Mucosa of descending colon (tissue), 3 donors: ENCODE measurements at places on chromosomes 3 and 15.

DNA sequence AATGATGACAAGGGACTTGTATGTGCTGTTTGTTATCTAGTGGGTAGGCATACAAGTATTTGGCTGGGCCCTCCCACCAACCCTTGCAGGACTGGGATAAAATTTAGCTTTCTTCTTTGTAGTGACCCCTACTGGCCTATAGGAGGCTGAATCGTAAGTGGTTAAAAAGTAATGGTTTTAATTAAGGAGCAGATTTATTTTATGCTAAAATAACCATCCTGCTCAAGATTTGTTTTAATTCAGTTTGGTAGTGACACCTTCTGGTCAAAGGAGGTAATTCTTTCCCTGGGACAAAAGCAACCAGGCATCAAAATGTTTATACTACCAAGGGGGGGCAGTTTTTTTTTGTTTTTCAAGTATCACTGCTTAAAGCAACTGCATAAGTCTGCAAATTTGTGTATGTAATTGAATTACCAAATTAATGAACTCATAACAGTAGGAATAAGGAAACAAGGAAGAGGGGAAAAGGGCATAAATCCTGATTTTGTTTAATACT, 70.7 kb downstream of the TOP2B start:
- no peak for DNase-seq

DNA sequence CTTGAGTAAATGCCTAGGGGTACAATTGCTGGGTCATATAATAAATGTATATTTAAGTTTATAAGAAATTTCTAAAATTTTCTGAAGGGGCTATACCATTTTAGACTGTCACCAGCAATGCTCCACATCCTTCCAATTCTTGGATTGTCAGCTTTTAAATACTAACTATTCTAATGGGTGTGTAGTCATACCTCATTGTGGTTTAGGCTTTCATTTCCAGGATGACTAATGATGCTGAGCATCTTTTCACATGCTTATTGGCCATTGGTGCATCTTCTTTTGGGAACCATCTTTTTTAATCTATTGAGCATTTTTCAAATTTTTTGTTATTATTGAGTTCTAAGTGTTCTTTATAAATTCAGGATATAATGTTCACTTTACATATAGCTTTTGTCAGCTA, 52.5 kb upstream of the CORO2B start:
- DNase-seq = no peak

- DNase-seq = peak; percentile 86
Observed at GRCh38 chr3:32391643-32392535, at the start of gene CMTM7. Gene CMTM7, plus strand, starts transcription at chr3:32391853. Its CDS starts 54 bp downstream, at chr3:32391907.

DNA sequence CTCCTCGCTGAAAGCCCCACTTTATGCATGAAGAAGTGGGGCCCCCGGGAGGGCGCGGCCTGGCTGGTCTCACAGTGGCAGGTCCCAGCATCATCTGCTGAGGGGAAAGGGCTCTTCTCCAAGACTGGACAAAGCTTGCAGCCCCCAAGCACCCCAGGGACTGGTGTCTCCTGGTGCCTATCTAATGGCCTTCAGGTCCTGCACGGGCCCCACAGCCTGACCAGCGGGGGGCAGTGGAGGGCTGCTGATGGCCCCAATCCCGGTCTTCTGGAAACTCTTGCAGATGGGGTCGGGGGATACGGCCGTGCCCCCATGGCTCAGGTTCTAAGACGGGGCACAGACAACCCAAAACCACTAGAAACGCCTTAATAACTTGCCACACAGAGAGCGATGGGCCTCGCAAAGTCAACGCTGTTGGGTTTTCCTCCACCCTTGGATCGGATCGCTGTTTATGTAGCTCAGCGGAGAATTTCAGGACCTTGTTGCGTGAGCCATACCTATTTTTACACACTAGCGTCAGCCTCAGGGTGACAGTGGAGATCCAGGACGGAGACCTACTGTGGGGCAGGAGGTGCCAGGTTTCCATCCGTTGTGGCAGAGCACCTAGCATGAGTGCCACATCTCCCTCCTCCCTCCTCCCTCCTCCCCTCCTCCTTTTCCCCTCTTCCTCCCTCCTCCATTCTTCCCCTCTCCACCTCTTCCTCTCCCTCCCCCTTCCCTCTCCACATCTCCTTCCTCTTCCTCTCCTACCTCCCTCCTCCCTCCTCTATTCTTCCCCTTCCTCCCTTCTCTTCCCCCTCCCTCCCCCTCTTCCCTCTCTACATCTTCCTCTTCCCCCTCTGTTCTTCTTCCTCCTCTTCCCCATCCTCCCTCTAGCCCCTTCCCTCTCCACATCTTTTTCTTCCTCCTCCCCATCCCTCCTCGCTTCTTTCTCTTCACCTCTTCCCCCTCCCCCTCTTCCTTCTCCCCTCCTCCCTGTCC, 79.3 kb upstream of the ALDH1L1 start:
- peak; percentile 60 for DNase-seq

GRCh38 chr15:40940296-40940801, 11.2 kb downstream of the DLL4 start:
- DNase-seq = no peak
